HepG2 (cell line): ENCODE measurements at places on chromosomes 4 and X. TPM values are rescaled to one million over a fixed set of nuclear protein-coding genes. Genes with fewer than 3 reads are reported as not detected.

DNA sequence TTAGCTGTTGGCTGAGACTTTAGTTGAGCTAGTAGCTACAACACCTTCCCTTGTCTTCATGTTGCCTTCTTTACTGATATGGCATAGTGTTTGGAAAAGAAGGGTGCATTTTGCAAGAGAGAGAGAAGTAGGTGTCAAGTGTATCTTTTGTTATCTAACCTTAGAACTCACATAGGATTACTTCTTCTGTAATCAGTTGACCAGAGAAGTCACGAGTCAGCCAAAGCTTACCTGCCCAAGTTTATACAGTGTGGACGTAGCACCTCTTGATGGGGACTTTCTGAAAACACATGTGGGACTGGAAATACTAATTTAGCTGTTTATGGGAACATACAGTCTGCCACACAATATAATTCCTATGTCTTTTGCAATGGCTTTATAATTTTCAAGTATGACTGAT, 56.0 kb downstream of the UGT8 start:
- DNase-seq = no peak

DNA sequence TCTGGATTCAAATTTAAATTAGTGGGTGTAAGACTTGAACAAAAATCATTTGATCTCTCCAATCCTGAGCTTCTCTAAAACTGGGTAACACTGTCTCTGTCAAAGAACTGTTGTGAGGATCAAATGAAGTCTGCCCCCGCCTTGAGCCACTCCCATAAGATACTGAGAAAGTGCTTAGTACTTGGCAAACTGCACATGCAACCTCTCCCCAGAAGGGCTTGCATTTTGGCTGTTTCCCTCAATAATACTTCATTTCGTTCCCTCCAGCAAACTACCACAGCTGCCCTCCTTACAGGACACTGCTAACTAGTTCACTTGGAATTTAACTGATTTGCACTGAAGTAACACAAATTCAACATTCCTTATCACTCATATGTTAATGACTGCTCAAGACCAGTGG, 79.8 kb downstream of the APBB2 start:
- no peak for DNase-seq

GRCh38 chrX:34275699-34276098, 143.6 kb upstream of the FAM47A start:
- no peak for DNase-seq

DNA sequence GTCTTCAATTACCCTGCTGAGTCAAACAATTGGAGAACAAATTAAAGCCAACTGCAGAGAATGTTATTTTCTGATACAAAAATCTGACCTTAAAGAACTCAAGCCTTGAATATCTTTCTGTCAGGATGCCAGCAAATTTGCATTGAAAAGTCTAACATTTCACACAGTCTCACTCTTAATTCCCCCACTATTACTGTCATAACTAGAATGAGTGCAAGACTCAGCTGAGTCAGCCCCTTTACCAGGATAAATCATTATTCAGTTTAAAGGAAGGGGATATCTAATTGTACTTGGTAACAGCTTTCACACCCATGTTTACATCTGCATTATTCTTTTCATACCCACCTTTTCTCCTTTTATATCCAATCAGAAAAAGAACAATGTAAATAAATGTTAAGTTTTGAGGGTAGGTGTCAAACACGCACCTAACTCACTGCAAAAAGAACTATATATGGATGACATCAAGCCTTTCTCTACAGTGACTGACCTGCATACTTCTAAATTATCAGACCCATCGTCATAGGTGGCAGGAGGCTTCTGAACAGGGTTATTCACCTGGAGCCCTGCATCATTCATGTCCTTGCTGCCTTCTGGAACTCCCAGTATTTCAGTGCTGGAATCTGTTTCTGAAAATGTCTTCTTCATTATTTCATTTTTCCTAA, 117.4 kb downstream of the TMA16 start:
- DNase-seq = no peak

DNA sequence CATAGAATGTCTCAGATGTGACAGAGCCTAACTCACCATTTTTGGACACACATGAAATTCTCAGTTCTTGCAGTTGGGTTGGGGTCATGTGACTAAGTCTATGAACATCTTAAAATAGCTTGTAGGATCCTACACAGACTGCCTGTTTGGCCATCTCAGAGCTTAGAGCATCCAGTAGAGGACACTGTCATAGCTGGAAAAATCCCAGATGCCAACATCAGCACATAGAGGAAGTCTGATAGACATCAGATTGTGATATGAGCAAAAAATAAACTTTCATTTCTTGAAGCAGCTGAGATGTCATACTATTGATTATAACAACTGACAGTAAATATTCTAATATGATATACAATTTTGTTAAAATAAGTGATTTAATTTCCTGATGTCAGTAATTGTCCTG, 207.1 kb downstream of the TRAM1L1 start:
- DNase-seq = no peak

DNA sequence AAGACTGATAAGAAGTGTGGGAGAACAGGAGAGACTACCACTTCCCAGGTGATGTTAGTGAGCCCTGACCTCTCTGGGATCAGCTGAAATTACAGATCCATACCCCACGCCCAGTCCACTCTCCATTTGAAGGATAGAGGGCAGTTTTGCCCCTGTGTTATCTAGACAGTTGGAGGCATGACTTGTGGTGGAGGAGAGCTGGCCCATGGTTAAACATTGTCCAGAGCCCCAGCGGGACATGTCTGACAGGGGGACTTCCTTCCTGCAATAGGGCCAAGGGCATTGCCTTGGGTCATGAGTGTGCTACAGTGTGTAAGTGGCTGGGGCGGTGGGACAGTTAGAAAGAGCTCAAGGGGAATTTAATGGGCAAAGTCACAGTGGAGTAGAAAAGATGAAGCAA, 181.1 kb downstream of the MID1IP1 start:
- peak; percentile 44 for DNase-seq

DNA sequence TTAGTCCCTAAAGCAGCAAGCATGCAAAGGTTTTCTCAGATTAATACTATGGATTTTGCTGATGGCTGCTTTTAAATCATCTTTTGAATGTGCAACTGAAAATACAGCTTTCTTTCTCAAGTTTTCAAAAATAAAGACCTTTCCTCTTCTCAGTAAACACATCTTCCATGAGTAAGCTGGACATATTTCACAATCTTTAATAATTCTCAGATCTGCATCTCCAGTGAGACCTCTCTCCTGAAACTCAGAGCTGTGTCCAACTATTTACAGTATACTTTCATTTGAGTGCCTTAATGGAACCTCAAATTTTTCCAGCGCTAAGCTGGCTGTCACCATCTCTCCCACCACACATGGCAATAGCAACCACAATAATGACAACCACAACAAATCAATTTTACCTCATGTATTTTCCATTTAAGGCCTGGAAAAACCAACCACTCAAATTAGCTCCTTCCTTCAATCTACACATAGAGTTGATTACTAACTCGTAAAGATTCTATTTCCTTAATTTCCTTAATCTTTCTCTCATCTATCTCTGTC, 192.4 kb upstream of the RPL34 start:
- DNase-seq = no peak

GRCh38 chrX:148069759-148070503, 88.8 kb downstream of the FMR1NB start:
- no peak for DNase-seq

DNA sequence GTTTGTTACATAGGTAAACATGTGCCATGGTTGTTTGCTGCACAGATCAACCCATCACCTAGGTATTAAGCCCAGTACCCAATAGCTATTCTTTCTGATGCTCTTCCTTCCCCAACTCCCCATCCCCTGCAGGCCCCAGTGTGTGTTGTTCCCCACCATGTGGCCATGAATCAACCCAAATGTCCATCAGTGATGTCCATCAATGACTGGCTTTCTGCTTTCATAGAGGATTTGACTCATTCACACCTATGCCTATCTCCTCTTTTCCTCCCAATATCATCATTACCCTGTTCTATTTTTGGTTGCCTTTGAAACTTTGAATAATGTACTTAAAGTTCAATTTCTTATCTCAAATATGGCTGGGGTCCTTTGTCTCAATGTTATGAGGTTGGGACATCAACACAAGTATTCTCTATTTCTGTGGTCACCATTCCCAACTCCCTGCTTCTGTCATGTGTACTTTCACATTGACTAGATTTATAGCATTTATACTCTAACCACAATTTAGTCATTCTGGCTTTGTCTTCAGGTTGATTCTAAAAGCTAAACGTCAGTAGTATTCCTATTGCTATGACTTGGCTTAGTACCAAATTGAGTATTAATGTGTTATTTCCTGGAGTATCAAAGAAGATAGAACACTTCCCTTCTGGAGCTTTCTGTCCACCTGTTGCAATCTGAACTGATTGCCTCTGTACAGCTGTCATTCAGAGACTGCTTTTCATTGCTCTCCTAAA, 107.2 kb downstream of the TAB3 start:
- DNase-seq = no peak

DNA sequence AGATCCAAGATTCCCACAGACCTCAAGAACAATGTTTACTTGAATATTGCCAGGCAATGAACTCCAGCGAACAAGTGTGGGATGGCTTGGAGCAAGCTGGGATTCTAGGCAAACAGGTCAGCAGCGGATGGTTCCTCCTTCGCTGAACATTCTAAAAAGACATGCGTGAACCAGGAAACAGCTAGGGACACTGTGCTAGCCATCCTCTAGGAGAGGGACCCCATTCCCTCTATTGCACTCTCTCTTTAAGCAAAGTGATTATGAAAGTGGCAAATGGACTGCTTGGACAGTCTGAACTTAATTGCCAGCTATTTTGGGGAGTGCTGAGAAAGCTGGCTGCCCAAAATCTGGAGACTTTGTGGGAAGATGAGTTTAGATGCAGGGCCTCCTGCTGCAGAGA, 29.9 kb upstream of the TEC start:
- no peak for DNase-seq

DNA sequence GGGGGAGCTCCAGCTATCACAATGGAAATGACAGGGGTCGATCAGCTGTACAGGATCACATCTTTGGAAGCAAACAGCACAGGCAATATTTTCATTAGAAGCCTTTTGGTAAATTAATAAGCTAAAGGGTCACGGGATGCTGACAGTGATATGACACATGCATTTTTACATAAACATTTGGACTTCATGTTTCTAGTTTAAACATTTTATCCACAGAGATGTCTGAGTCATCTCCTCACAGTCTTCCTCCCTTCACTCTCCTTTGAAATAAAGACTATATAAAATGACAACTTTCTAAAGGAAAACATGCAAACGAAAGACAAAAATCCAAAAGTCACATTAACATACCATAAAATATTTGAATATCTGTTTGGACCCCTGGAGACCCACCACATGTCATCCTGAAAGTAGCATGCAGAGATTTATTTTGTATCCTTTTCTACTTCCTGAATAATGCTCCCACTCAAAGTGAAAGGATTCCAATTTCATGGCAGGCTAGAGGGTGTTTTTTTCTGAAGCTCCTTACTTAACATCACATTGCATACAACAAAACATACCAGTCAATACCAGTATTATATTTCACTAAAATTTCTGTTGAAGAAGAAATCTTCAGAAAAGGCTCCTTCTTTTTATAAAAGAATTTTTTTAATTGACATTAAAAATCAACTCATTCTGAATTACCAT, 200.1 kb upstream of the PPARGC1A start:
- DNase-seq = no peak

- no peak for DNase-seq
Measured at GRCh38 chr4:104967034-104967401, 179.7 kb upstream of the TET2 start.

GRCh38 chr4:152304220-152304619, 231.7 kb downstream of the FBXW7 start:
- no peak for DNase-seq

DNA sequence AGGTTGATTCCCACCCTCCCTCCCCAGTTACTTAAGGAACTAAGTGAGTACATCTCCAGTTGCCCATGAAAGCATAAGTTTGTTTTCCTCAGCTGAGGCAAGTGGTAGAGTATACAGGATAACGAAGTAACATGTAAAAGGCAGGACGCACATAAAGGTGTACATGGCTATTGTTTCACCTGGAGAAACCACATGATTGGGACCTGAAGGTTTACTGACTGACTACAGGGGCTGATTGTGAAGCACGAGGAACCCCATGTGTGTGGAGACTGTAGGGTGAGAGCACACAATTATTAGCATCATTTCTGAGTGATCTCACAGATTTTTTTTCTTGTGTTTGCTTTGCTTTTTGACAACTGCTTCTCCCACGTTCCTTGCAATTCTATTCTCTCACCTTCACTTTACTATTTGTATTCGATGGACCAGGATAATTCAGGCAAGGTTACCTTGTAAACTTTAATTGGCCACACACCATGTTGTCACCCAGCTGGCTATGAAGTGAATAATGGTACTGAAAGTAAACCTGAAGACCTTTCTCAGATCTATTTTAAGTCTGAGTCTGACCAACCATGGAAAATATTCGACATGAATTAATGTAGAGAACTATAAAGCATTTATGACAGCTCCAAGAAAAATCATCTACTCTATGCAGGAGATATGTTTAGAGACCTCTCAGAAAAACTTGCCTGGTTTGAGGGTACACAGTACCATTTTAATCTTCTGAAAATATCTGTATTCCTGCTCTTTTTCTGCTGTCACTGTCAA, 102.5 kb upstream of the MYOZ2 start:
- no peak for DNase-seq

DNA sequence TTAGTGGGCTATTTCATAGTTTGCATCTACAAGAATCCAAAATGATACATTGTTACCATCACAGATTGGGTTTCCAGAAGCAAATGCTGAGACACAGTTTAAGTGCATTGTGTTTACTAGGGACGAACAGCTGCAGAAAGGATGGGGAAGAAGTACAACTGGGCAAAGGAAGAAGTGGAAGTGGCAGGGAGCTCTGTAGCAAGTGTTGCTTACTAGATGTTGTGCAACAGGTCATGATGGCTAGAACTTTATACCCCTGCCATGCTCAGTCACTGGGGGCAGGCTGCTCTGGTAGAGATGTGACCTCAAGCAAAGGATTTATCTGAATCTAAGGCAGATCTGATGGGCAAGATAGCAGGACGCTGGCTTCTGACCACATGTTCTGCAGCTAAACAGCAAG, 76.1 kb upstream of the EMCN start:
- DNase-seq = no peak

GRCh38 chr4:143185253-143186107, 763 bp downstream of the USP38 start:
- DNase-seq = peak; percentile 16

The SLC38A5 gene
- total RNA-seq = 22.3 and 46.1 TPM in 2 replicates

The DUX4 gene
- not detected in 2 replicates for total RNA-seq

The PGAM4 gene
- 0.33 TPM in 1 of 2 replicates, not detected in the other for total RNA-seq

The EXOC1L gene
- not detected in 2 replicates for total RNA-seq

The SATL1 gene
- total RNA-seq = not detected in 2 replicates

The CFP gene
- total RNA-seq = not detected in 2 replicates

The TMPRSS11A gene
- not detected in 2 replicates for total RNA-seq

The CYBB gene
- total RNA-seq = not detected in 2 replicates

The FHDC1 gene
- total RNA-seq = 0.03 and 0.07 TPM in 2 replicates

The UGT8 gene
- total RNA-seq = not detected in 2 replicates

The SFRP2 gene
- not detected in 2 replicates for total RNA-seq
